ENCODE measurements at places on chromosomes 2 and 18.

DNA sequence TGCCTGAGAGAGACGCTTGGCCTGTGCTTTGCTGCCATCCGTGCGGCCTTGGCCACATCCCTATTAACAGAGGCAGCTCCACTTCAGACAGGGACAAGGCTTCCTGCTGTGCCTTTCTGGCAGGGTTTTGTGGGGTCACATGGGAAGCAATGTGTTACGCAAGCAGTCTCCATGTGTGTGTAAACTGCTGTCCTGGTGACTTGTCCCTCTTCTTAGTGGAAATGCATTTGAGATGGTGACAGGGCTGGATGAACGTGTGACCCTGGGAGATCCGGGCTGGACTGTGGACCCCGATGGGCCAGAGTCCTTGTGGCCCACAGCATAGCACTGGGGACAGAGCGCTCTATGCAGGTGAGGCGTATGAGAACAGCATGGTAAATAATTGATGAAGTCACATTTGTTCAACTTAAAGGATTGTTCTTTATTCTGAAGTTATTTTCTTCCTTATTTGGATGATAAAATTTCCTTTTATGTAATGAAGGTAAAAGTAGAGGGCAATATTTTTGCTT is 23.2 kb downstream of the ASB1 start:
- H3K27ac ChIP-seq, result no peak overlapping the region
- no peaks in the 10 kb centered on the region for H3K4me1 ChIP-seq
- H3K4me3 ChIP-seq, result no peak overlapping the region
- H3K27me3 ChIP-seq, result no peaks in the 10 kb centered on the region

- H3K27ac ChIP-seq, result no peak overlapping the region
- H3K36me3 ChIP-seq, result no peaks in the 10 kb centered on the region
- no peak for DNase-seq
- H3K27me3 ChIP-seq, result no peaks in the 10 kb centered on the region
- H3K4me1 ChIP-seq, result no peaks in the 10 kb centered on the region
Measured at GRCh38 chr2:16113568-16113967, 173.2 kb downstream of the MYCN start.

GRCh38 chr18:1930291-1931270 is 640.7 kb downstream of the METTL4 start:
- no peaks in the 10 kb centered on the region for H3K4me1 ChIP-seq
- no peaks in the 10 kb centered on the region for H3K36me3 ChIP-seq
- H3K27me3 ChIP-seq, result no peaks in the 10 kb centered on the region
- no peak overlapping the region for H3K4me3 ChIP-seq
- DNase-seq, result no peak

- no peak overlapping the region for H3K4me3 ChIP-seq
- no peaks in the 10 kb centered on the region for H3K27me3 ChIP-seq
- H3K27ac ChIP-seq, result no peak overlapping the region
- H3K4me1 ChIP-seq, result no peaks in the 10 kb centered on the region
- no peaks in the 10 kb centered on the region for H3K36me3 ChIP-seq
- no peak for DNase-seq
Measured at GRCh38 chr2:199983534-199983933, 28.2 kb downstream of the MAIP1 start.

- H3K4me3 ChIP-seq, result no peak overlapping the region
- no peaks in the 10 kb centered on the region for H3K27me3 ChIP-seq
- no peaks in the 10 kb centered on the region for H3K4me1 ChIP-seq
- no peak overlapping the region for H3K27ac ChIP-seq
- no peak for DNase-seq
Measured at GRCh38 chr2:153393518-153393917, 85.0 kb downstream of the RPRM start.

DNA sequence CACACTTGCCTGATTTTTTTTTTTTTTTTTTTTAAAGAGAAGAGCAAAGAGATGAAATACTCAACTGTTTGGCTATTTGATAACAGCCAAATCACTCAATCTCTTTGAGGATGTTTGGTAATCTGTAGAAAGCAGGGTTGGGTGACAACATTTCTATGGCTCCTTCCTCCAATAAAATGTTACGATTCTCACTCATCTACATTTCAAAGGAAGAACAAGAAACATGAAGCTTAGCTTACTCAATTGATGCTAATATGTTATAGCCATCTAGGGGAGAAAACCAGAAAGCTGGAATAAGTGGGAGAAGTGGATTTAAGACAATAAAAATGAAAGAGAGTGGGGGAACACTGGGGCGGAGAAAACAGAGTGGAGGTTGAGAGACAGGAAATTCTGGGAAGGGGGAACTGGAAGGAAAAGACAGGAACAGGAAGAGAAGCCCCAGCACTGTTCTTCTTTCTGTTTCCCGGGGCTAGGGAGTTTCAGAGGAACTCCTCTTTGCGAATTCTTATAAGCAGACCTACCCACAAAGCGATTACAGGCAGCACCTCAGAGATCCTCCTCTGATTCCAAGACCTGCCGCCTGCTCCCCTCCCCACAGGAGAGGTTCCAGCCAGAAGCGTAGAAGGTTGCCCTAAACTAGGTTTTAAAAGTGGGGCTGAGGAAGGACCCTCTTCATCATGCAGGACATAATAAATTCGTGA is 13.3 kb downstream of the ST3GAL5 start:
- no peak for DNase-seq
- no peak overlapping the region for H3K27ac ChIP-seq
- H3K4me3 ChIP-seq, result no peak overlapping the region
- peaks cover 5% of the 10 kb centered on the region for H3K4me1 ChIP-seq

DNA sequence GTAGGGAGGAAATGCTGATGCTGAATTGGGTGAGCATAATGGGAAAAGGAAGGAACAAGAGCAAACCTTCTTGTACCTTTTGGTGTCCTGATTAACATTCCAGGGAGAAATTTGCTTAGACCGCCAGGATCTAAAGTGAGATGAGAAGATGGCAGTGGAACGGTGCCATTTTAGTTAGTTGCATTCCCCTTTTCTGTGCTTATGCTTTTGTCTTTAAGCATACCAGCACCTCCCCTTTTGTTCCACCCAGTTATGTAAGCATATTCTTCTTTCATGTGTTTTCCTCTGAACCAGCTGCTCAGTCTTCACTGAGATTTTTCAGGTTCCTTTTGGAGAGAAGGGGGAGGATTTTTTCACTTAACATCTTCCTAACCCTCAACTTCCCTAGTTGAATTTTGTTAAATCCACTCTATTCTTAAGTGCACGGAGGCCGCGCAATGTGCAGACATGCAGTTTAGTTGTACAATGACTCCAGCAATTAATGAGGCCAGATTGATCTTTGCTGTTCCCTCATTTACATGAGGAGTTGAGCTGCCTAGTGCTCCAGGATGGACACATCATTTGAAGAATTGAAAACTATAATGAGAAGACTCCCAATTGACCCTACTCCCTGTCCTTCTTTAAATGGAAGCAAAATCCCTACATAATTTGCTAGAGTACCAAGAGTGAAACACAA is 73.9 kb downstream of the MAP4K4 start:
- no peak overlapping the region for H3K4me3 ChIP-seq
- no peak overlapping the region for H3K27ac ChIP-seq
- H3K27me3 ChIP-seq, result no peaks in the 10 kb centered on the region
- DNase-seq, result no peak

DNA sequence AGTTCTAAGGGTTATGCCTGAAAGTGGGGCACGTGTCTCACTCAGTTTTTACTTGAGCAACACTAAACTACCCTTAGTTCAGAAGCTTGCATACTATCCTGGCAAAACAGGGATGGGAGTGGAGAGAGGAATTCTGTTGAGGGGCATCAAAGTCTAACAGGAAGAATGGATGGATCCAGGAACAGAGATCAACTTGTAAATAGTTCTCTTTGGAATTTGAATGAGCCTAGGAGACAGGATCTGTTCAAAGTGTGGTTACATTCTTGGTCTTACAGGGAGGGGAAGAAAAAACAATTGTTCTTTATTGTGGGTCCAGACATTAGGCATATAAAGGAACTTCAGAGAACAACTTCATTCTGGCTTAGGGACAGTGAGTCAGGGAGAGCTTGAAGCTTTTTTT is 560.2 kb downstream of the CNTNAP5 start:
- H3K36me3 ChIP-seq, result no peaks in the 10 kb centered on the region
- no peaks in the 10 kb centered on the region for H3K27me3 ChIP-seq
- no peaks in the 10 kb centered on the region for H3K4me1 ChIP-seq
- DNase-seq, result no peak
- H3K27ac ChIP-seq, result no peak overlapping the region

GRCh38 chr2:43212931-43213330 is 13.5 kb downstream of the ZFP36L2 start:
- H3K27ac ChIP-seq, result no peak overlapping the region
- no peaks in the 10 kb centered on the region for H3K36me3 ChIP-seq
- H3K4me3 ChIP-seq, result no peak overlapping the region
- H3K27me3 ChIP-seq, result no peaks in the 10 kb centered on the region

- DNase-seq, result no peak
- H3K4me3 ChIP-seq, result no peak overlapping the region
- H3K36me3 ChIP-seq, result no peaks in the 10 kb centered on the region
- H3K27ac ChIP-seq, result no peak overlapping the region
Measured at GRCh38 chr2:101823347-101823791, 125.9 kb downstream of the MAP4K4 start.

- DNase-seq, result no peak
- H3K27ac ChIP-seq, result no peak overlapping the region
- no peaks in the 10 kb centered on the region for H3K4me1 ChIP-seq
- H3K36me3 ChIP-seq, result no peaks in the 10 kb centered on the region
- no peak overlapping the region for H3K4me3 ChIP-seq
Measured at GRCh38 chr18:63701952-63702351, 808 bp upstream of the SERPINB11 start.

GRCh38 chr2:52368141-52368540 is 1336.2 kb upstream of the NRXN1 start:
- no peak for DNase-seq
- H3K27ac ChIP-seq, result no peak overlapping the region
- no peaks in the 10 kb centered on the region for H3K4me1 ChIP-seq

- peaks cover 19% of the 10 kb centered on the region for H3K4me1 ChIP-seq
- H3K4me3 ChIP-seq, result no peak overlapping the region
- H3K27me3 ChIP-seq, result no peaks in the 10 kb centered on the region
- no peak overlapping the region for H3K27ac ChIP-seq
- DNase-seq, result no peak
- H3K36me3 ChIP-seq, result no peaks in the 10 kb centered on the region
Measured at GRCh38 chr2:241011296-241011600, 12.8 kb downstream of the SNED1 start.

GRCh38 chr2:55054106-55054875 is 4.0 kb upstream of the RTN4 start:
- H3K27me3 ChIP-seq, result no peaks in the 10 kb centered on the region
- no peak overlapping the region for H3K27ac ChIP-seq
- H3K4me3 ChIP-seq, result no peak overlapping the region
- no peak for DNase-seq
- H3K4me1 ChIP-seq, result no peaks in the 10 kb centered on the region

- H3K36me3 ChIP-seq, result no peaks in the 10 kb centered on the region
- no peaks in the 10 kb centered on the region for H3K27me3 ChIP-seq
- no peak overlapping the region for H3K4me3 ChIP-seq
- no peak for DNase-seq
- no peak overlapping the region for H3K27ac ChIP-seq
- H3K4me1 ChIP-seq, result peaks cover 10% of the 10 kb centered on the region
Measured at GRCh38 chr2:225027061-225027762, 15.1 kb downstream of the DOCK10 start.

GRCh38 chr2:224561234-224562005 is 23.7 kb downstream of the CUL3 start:
- no peaks in the 10 kb centered on the region for H3K27me3 ChIP-seq
- no peak for DNase-seq
- H3K4me3 ChIP-seq, result no peak overlapping the region
- peaks cover 8% of the 10 kb centered on the region for H3K4me1 ChIP-seq
- H3K27ac ChIP-seq, result no peak overlapping the region

GRCh38 chr2:161842736-161843433 is 218.7 kb downstream of the SLC4A10 start:
- no peaks in the 10 kb centered on the region for H3K27me3 ChIP-seq
- no peak overlapping the region for H3K4me3 ChIP-seq
